Liver (tissue), 10 donors: ENCODE measurements at places on chromosomes 13 and 19. TPM values are rescaled to one million over a fixed set of nuclear protein-coding genes. Genes with fewer than 3 reads are reported as not detected.

The ZNF132 gene
- 0.64 TPM for polyA plus RNA-seq

The CAPNS1 gene
- polyA plus RNA-seq: 87.2 TPM

The GPR183 gene
- polyA plus RNA-seq: 0.89 TPM

The CEACAM7 gene
- polyA plus RNA-seq: 0.03 TPM

The SLC8A2 gene
- 0.01 TPM for polyA plus RNA-seq
